HEK293T (cell line): ENCODE measurements at places on chromosomes 11 and 22.

DNA sequence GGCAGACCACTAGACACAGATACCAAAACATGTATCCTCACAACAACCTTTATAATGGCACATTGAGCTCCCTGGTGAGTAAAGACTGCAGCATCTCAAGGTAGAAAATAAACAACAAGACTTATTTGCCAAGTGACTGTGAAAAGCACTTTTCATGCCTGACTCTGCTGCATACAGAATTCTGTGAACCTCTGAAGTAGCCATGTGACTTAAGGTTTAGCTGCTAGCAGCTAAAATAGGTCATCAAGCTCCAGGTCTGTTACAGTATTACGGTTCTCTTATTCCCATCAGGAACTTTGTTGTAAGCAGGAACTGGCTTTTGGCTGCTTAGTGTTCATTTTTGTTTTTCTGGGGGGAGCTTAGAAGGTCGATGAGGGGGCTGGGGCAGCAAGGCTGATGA, 139.4 kb downstream of the PAX6 start:
- no peak for DNase-seq

DNA sequence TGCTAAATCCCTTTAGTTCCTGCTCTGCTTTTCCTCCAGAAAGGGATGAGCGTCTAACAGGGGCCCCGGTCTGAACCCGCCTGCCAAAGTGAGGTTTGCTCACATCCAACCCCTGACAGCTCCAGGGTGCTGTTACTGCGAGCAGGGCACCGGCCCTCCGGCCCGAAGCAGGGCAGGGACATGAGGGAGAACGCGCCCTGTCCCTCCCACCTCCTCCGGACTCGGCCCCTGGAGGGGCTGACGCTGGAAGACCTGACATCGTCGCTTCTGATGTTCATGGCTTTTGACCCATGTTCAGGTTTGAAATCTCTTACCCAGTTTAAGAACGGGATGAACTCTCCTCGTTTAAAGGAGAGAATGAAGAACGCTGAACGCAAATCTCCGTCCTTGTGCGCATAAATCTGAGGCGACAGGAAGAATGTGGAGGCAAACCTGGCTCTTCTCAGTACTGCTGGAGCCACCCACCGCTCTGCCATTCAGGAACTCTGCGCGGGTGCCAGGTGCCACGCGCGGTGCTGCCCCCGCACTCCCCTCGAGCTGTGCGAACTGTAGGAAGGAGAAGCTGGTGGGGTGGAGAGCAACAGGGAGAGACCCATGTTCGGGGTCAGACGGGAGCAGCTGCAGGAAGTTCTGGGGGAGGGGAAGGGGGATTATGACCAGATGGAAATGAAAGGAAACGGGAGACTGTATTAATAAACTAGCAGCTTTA, 826 bp upstream of the EEF1G start:
- DNase-seq: no peak

- DNase-seq: no peak
These were observed 48.8 kb downstream of the EXT2 start for GRCh38 chr11:44143987-44144909.

DNA sequence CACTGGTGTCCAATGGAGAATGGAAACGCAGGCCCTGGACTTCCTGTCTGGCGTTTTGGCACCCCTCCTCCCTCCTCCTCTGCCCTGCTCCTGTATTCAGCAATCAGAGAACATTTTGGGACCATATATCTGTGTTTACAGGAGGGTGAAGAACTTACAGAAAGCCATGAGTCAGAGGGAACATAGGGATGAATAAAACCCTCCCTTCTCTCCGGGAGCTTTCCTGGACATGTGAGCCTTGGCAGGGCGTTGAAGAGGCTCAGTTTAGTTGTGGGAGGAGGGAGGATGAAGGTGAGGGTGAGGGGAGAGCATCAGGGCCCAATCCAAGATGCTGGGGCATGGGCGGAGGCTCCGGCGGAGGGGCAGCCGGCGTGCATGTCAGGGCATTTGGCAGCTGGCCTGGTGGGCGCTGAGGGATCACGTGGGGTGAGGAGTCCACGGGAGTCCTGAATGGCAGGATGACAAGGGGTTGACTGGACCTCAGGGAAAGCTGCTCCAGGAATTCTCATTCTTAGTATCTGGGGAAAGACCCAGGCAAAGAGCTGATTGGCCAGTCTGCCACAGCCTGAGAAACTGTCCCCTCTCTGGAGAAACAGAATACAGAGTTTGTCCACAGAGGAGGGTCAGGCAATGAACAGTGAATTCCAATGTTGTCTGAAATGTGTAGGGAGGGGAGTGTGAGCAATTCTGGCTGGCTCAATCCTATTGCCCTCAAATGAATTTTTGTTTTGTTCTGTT, 28.9 kb downstream of the MICAL2 start:
- DNase-seq: no peak

GRCh38 chr11:1782831-1783724, 19.4 kb upstream of the CTSD start:
- no peak for DNase-seq

DNA sequence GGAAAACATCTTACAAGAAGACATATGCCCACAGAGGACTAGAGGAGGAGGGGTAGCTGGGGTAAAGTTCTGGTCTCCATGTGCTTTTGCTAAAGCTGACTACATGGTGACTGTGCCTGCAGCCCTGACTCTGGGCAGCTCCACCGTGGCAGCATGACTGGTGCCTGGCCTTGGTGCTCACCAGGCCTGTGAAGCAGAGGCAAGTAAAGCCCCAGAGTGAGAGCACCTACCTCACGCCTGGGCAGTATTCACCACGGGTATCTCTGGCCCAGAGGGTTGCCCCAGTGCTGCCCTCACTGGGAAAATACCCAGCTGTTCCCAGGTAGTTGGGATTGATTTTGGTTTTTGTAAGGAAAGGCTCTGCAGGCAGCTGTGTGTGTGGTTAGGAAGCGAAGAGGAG, 78.3 kb downstream of the CTTN start:
- DNase-seq: no peak

GRCh38 chr11:102926517-102926916, 29.0 kb downstream of the MMP13 start:
- DNase-seq: no peak

DNA sequence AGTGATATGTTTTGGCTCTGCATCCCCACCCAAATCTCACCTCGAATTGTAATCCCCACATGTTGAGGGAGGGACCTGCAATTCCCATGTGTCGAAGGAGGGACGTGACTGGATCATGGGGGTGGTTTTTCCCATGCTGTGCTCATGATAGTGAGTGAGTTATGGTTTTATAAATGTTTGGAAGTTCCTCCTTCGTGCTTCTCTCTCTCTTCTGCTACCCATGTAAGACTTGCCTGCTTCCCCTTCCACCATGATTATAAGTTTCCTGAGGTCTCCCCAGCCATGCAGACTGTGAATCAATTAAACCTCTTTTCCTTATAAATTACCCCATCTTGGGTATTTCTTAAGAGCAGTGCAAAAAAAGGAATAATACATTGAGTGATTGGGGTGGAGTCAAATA, 7.3 kb upstream of the CEP295 start:
- no peak for DNase-seq

- no peak for DNase-seq
These were observed 1.8 kb upstream of the PELI3 start for GRCh38 chr11:66464916-66465315.

DNA sequence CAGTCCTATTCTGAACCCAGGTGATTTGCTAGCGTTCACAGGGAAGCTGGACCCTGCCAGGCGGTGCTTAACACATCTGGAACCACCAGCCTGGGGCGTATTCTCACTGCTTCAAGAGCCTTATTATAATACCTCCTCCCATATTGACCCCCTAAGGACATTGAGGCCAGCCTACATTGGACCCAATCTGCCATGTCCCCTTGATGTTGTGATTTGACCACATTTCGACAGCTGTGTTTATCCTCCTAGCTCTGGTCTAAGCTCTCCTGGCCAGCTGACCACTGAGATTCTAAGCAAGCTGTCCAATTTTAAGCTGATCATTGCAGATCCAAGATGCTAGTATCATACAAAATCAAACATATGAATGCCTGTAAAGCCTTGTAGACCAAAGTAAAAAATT, 148.1 kb upstream of the BLID start:
- DNase-seq: no peak

- no peak for DNase-seq
These were observed 52.3 kb upstream of the CCDC188 start for GRCh38 chr22:20203142-20203551.

DNA sequence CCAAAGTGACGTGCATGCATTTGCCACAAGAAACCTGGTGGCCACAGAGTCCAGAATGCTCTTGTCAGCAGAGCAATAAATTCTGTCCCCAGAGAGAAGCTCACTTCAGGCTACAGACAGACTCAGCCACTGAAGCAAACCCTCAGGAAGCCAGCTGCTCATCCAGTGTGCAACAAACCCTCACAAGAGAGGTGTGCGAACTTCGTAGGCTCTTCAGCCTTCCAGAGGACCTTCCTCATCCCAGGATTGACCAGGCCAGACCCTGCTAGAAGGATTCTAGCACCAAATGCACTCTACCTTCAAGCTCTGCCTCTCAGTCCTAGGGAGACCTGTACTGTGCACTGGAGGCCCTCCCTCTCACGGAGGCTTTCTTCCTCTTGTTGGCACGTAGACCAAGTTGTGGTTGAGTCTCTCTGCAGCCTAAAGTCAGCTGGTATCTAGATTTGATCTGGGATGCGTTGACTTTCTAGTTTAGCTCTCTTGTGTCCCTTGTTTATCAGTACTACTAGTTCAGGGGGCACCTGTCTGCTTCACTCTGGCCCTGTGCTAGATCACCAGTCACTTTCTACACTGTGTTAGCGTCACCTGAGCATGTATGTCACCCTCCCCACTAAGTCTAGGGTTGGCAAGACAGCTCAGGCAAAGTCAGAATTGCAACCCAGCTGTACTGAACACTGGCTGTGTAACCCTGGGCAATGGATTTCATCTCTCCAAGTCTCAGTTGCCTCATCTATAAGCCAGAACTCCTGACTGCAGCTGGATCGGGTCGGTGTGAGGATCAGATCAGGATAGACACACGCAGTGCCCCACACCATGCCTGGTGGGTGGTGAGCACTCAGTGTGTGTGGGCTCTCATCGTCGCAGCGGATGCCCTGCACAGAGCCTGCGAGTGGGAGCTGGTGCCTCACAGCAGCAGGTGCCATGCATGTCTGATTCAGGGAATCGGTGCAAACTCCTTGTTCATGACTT, 22.1 kb upstream of the TMPRSS13 start:
- DNase-seq: no peak

DNA sequence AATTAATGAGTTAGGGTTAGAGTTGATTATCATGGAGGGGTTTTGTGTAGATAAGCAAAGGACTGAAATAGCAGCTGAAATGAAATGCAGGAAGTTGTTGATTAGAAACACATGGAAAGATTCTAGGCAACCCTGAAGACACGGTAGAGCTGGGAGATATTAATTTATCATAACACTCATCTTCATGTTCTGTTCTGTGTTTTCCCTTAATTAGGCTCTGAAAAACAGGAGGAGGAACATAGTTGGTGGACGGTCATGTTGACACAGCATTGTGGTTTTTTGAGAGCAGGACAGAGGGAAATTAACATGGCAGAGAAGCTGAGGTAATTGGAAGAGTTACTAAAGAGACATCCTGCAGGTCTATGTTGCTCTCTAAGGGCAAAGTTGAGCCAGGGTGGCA, 138.8 kb upstream of the UBASH3B start:
- DNase-seq: no peak

DNA sequence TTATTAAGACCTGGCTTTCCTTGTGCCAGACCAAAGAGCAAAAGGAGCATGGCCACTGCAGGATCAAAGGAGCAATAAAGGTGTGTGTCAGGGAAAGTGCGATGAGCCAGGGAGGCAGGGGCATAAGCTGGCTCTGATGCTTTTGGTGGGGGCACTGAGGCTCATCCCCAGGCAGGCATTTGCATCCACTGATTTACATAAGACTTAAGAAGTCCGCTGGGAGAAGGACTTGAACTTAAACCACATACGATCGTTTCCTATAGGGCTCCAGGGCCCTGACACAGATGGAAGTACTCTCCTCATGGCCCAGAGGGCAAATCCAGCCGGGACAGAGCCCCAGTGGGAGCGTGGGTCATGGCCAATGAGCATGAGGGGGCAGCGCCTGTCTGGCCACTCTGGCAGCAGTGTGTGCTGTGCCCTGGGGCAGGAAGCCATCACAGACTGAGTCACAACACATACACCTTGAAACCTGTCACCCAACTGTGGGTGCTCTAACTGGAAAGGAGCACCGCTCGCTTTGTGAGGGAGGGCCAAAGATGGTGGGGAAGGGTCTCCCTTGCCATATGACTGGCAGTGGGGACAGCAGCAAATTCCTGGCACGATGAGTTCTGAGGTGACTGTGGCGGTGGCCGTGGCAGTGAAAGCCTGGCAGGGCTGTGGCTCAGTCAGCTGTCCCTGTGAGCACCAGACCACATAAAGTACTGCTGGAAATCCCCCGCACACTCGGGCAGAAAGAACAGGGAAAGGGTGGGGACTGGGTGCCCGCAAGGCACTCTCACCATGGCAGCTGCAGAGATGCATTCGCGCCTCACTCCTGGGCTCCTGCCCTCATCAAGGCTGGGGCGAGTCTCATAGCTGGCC, 79.4 kb upstream of the LMO1 start:
- no peak for DNase-seq

GRCh38 chr11:68375766-68376165, 63.4 kb downstream of the LRP5 start:
- DNase-seq: no peak

DNA sequence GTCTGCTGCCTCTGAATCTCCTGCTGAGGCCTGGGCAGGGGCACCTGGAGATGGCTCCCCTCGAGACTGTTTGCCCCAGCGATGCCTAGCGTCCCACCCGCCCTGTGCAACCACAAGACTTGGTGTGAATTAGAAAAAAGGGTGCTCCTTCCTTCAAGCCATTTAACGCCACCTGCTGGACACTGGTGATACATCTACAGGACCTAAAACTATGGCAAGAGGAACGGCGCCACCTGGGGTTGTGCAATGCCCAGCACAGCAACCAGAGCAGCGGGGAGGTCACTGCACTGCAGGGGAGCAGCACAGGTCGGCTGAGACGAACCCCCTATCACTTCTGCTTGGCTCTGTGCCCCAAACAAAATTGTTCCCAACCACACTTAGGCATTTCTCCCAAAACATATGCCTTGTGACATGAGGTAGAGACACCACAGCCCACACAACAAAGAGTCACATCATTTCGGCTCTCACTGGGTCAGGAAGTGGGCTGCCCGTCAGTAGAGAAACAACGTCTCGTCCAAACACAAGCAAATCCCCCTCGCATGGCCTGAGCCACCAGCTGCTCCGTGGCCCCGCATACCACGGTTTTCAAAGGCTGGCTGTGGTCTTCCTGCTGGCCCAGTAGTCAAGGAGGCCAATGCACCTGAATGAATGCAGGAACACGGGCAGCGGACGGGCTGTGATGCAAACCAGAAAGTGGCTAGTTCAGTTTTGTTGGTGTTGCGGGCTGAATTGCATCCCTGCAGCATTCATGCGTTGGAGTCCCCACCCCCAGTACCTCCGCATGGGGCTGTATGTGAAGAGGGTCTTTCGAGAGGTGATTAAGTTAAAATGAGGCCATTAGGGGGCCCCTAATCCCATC, 171.9 kb downstream of the SHANK2 start:
- DNase-seq: peak; percentile 54
